ENCODE measurements at places on chromosomes 11 and 22.

GRCh38 chr22:25153961-25154666, 45.5 kb upstream of the CRYBB3 start:
- DNase-seq, result no peak

DNA sequence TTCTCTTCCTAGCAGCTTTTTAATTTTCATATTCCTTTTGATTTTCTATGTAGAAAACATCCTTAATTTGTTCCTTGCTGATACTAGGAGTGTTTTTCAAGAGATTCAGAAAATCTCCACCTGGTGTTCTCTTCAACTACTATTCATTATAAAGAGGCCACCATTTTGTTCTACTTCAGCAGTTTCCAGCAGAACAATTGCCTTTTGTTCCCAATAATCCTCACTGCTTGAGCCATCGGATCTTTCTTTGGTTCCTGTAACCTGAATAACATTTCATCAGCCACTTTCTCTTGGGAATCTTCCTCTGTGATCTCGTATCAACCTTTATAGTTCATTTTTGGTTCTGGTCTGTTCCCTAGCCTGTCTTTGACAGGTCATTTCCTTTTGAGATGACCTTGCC, 1.8 kb upstream of the OR10A5 start:
- no peak for DNase-seq

GRCh38 chr11:128628325-128628673, 40.9 kb upstream of the ETS1 start:
- no peak for DNase-seq

DNA sequence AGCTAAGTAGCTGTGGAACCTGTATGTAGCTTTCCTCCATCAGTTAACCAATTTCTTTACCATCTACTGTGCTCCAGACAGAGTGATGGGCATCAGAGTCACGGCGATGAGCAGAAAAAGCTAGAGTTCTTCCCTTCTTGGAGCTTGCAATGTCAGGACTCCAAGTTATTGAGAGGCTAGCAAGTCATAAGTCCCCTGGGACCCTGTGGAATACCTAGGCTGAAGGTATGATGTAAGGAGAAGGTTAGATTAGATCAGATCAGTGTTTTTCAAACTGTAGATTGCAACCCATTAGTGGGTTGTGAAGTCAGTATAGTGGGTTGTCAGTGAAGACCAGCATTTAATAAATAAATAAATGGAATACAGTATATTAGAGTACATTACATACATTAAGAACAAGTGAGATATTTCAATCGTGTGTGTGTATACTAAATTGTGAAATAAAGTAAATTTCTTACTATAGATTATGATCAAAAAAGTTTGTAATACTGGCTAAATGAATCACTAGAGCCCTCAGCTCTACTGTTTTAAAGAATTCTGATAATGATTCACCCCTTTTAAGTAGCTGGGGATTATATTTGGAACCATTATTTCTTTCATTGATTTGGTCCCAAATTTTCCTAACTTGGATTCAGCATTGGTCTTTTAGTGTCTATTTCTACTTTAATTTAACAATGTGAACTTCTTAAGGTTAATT, 52.3 kb downstream of the RASSF10 start:
- DNase-seq, result no peak

GRCh38 chr11:115077740-115078139, 399.4 kb downstream of the NXPE2 start:
- no peak for DNase-seq

DNA sequence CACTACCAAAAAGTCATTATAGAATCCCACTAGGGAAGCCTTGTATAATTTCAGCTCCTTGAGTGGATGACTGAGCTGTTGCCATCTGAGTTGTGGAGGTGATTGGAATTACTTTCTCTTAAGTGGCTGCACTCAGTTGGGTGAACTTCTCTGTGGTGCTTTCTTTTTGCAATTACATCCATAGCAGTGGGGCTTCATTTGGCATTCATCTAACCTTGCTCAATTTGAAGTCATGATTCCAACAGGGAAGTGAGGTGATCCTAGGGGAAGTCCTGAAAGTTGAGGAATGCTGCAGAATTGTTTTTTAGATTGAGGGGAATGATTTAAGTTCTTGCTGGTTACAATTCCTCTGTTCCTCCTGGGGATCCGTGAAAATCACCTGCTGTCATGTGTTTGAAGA, 39.6 kb downstream of the ARHGAP42 start:
- peak; percentile 34 for DNase-seq

DNA sequence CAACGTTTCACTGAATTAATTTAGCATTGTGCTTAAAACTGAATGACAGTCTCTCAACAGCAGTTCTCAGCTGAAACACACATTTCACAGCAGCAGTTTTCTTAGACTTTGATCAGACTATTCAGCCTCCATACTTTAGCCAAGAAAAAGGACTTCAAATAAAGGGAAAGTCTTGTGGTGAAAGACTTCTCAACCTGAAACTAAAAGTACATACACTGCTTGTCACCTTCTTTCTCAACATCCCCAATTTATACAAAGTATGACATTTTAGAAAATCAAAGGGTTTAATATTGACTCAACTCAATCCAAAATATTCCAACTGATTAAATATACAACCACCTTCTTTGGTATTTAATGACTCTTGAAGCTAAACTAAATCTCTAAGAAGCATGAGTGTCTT, 419.0 kb downstream of the LRRC4C start:
- no peak for DNase-seq

GRCh38 chr22:49449377-49449776, 378.3 kb downstream of the BRD1 start:
- no peak for DNase-seq

DNA sequence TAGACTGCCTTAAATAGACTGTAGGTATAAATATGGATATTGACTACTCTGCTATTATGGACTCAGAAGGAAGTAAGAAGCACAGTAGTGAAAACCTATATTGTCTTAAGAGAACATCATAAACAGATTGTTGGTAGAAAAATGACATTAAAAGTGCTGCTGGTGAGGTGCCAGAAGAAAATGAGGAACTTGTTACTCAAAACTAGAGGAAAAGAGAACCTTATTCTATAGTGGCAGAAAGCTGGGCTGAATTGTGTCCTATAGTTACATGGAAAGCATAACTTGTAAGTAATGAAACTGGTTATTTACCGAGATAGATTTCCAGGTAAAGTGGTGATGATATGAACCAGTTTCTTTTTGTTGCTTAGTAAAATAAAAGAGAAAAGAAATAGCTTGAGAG, 109.7 kb upstream of the CTSC start:
- DNase-seq, result no peak

DNA sequence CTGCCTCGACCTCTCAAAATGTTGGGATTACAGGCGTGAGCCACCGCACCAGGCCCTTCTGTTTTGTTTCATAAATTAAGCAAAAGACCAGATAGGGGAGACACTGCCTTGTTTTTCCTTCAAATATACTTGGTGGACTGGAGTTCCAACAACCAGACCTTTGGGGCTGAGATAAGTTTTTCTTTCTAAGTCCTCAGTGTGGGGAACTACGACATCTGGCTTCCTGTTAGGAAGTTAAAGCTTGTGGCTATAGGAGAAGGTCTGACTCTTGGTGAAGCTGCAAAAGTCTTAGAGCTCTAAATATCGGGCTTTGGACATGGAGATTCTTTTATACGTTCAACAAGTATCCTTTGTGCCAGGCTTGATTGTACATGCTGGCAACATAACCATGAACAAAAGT, 64.1 kb upstream of the EED start:
- DNase-seq, result no peak

- no peak for DNase-seq
Observed at GRCh38 chr22:48765595-48765994, 1062.1 kb downstream of the BRD1 start.

DNA sequence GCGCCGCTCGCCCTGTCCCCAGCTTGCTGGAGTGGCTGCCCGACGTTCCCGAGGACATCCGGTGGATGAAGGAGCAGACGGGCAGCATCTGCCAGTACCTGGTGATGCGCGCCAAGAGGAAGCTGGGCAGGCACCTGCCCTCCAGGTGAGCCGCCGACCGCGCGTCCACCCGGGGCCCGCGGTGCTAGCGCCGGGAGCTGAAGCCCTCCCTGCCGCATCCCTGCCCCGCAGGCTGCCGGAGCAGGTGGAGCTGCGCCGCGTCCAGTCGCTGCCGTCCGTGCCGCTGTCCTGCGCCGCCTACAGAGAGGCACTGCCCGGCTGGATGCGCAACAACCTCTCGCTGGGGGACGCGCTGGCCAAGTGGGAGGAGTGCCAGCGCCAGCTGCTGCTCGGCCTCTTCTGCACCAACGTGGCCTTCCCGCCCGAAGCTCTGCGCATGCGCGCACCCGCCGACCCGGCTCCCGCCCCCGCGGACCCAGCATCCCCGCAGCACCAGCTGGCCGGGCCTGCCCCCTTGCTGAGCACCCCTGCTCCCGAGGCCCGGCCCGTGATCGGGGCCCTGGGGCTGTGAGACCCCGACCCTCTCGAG, 3.3 kb upstream of the CRACR2B start:
- no peak for DNase-seq

DNA sequence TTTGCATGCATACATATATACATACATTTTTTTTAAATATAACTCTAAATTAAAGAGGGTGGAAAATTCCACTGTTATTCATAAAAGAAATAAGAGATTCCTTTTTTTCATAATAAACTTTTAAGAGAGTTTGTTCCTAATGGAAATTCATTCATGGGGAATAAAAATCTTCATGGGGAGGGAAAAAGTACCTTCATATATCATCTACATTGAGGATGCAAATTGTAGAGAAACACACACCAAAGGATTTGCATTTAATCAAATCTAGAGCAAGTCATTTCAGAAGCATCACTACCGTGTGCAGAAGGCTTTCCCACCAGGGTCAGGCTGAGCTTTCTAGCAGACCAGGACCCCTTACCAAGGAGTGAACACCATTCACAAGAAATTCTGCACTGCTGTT, at the start of gene POU2AF2:
Gene POU2AF2 (plus strand): TSS at position 301 of the 400 bp plus-strand sequence. CDS start 129 bp downstream, outside the sequence.
- no peak for DNase-seq

GRCh38 chr11:10409207-10409661, 45.8 kb upstream of the AMPD3 start:
- DNase-seq, result no peak

DNA sequence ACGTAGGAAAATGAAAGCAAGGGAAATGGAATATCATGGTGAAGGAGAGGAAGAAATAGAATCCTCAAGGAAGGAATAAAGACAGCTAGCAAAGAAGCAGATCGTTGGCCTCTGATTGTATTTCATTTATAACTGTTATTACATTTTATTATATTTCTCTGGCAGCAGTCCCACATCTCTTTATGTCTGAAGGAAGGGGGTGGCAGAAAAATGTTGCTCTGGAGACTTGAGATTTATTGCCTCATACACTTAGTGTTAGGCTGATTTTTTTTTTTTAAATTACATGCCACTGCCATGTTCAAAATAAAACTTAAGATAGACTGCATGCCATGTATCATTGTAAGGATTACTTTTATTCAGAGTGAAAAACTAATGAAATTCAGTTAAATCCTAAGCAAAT, 971.7 kb upstream of the CHORDC1 start:
- no peak for DNase-seq

GRCh38 chr11:88348870-88349269, 11.3 kb upstream of the CTSC start:
- no peak for DNase-seq

- no peak for DNase-seq
Observed at GRCh38 chr11:114250993-114251814, 45.0 kb upstream of the NNMT start.

- peak; percentile 95 for DNase-seq
Observed at GRCh38 chr22:35299673-35300499, at the start of gene TOM1. Gene TOM1, plus strand, starts transcription at chr22:35299894. Its CDS starts 35 bp downstream, at chr22:35299929.

DNA sequence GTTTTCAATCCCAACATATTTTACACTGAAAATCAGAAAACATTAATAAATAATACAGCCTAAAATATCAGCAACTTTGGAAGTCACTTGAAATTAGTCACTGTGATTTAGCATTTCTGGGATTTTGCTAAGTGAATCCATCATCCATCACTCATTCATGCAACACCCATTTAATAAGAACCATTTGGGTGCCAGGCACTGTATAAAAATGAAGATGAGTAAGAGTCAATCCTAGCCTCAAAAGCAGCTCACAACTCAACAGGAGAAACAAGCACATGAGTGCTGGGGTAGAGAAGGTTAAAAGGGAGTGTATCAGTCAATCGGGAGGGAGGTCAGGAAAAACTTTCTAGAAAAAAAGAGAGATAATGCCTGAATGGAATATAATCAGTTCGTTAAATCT, 77.9 kb downstream of the PGR start:
- no peak for DNase-seq

GRCh38 chr11:58134151-58134550, 8.8 kb upstream of the OR9I1 start:
- no peak for DNase-seq

GRCh38 chr11:46378811-46379481, 2.5 kb upstream of the MDK start:
- no peak for DNase-seq

Measured in NCI-H1436 (cell line).